ENCODE measurements at places on chromosomes 16 and 17. TPM values are rescaled to one million over a fixed set of nuclear protein-coding genes. Genes with fewer than 3 reads are reported as not detected.

- no peak overlapping the region for H3K27ac ChIP-seq
- no peaks in the 10 kb centered on the region for H3K36me3 ChIP-seq
- DNase-seq: no peak
- no peaks in the 10 kb centered on the region for H3K27me3 ChIP-seq
Measured at GRCh38 chr17:21242026-21242697, 11.0 kb downstream of the NATD1 start.

- H3K36me3 ChIP-seq: no peaks in the 10 kb centered on the region
- DNase-seq: no peak
- H3K4me1 ChIP-seq: peaks cover 47% of the 10 kb centered on the region
- no peaks in the 10 kb centered on the region for H3K27me3 ChIP-seq
- H3K27ac ChIP-seq: peak overlapping the region; percentile 92
Measured at GRCh38 chr17:903691-904481, 75.7 kb downstream of the NXN start.

DNA sequence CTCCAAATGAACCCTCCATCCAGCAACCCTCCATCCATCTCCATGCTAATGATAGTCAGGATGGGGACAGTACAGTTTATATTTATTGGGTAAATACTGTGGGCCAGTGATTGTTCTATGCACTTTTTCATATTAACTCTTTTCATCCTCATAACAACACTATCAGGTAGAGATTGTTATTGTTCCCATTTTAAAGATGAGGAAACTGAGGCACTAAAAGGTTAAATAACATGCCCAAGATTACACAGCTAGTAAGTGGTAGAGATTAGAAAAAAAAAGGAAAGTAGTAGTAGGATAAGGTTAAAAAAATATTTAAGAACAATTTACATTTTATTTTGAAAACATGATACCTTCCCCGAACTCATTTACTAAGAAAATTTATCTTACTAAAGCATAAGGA, 21.9 kb upstream of the SUPT4H1 start:
- H3K4me1 ChIP-seq: peaks cover 36% of the 10 kb centered on the region
- H3K27me3 ChIP-seq: no peaks in the 10 kb centered on the region
- DNase-seq: no peak
- H3K36me3 ChIP-seq: peaks cover 10% of the 10 kb centered on the region
- H3K4me3 ChIP-seq: no peak overlapping the region

- DNase-seq: no peak
- no peak overlapping the region for H3K4me3 ChIP-seq
- H3K4me1 ChIP-seq: peaks cover 16% of the 10 kb centered on the region
- no peak overlapping the region for H3K27ac ChIP-seq
- no peaks in the 10 kb centered on the region for H3K36me3 ChIP-seq
Measured at GRCh38 chr16:55391760-55392375, 67.9 kb downstream of the IRX6 start.

DNA sequence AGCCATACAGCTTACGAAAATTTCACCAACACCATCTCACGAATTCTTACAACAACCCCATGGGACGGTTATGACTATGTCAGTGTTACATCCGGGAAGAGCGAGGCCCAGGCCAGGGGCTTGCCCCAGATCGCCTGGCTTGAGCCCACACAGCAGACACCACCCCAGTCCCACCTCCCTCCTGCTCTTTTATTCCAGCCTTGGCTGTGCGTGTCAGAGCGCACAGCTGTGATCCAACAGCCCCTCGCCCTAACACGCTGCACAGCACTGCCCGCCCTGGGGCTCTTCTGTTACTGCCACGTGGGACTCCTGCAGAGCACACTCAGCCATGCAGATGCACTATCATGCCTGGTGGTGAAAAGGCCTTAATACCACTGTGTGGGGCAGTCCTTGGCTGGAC, 127.9 kb downstream of the ENGASE start:
- DNase-seq: no peak
- no peak overlapping the region for H3K27ac ChIP-seq

DNA sequence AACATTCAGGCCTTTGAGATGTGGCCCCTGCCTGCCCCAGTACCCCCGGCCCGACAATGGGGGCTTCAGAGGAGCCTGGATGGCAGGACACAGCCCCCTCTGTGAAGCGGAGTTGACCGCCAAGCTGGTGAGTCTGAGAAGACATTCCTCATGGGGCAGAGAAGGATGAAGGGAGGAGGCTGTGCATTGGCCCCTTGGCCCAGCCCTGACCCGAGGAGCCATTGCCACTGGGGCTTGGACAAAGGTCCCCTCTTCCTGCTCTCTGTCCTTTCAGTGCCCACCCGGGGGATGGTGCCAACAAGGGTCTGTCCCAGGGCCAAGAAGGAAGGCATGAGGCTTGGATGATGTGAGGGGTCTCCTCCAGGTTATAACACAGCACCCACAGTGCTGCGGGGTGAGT, 30.9 kb upstream of the PHB1 start:
- peaks cover 12% of the 10 kb centered on the region for H3K4me1 ChIP-seq
- H3K27me3 ChIP-seq: peaks cover 35% of the 10 kb centered on the region
- H3K36me3 ChIP-seq: no peaks in the 10 kb centered on the region
- no peak overlapping the region for H3K4me3 ChIP-seq
- DNase-seq: no peak
- H3K27ac ChIP-seq: no peak overlapping the region

DNA sequence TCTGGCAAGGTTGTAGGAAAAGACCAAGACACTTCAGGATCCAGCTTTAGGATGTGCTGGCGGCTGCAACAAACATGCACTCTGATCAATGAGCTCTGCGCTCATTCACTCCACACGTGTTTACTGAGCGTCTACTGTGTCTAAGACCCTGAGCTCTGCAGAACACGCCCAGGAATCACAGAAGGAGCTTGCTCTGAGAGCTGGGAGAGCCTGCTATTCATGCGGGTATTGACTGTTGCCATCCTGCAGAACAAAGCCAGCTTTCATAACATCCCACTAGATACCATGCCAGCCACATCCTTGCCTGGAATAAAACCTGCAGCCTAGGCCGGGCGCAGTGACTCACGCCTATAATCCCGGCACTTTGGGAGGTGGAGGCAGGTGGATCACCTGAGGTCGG, 44.1 kb downstream of the NXN start:
- H3K27me3 ChIP-seq: no peaks in the 10 kb centered on the region
- peaks cover 6% of the 10 kb centered on the region for H3K36me3 ChIP-seq
- no peak overlapping the region for H3K4me3 ChIP-seq
- no peak for DNase-seq
- H3K27ac ChIP-seq: no peak overlapping the region

DNA sequence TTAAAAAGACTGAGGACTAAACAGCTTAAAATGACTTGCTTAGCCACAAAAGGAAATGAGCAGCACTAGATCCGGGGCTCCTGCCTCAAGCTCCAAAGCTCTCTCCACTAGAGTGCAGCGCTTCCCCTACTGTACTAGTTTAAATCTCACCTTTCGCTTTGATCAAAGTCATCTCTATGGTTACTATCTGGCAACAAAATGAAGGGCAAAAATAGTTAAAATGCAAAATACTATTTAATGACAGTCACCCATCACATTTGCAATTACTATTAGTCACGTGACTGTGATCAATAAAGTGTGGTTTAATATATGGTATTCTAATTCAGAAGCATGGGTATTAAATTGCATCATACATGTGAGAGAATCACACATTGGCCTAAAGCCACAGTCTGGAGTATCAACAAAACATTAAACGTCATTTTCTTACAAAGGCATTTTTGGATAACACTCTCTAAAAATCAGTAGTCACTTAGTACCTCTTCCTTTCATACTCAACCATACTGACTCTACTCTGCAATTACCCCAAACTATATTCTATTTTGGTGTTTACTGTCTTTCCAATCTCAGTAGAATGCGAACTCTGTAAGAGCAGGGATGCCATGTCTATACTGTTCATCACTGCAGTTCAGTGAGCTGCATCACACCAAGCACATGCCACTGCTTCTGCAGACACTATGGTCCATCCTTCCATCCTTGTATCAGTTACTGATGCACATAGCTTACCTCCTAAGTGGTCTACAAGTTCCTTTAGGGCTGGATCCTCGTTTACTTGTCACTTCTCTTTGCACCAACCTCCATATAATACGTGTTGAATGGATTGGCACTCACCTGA, 6.2 kb downstream of the PSMD12 start:
- peaks cover 19% of the 10 kb centered on the region for H3K4me1 ChIP-seq
- peak overlapping the region; percentile 3 for H3K27ac ChIP-seq
- DNase-seq: no peak
- no peaks in the 10 kb centered on the region for H3K27me3 ChIP-seq

DNA sequence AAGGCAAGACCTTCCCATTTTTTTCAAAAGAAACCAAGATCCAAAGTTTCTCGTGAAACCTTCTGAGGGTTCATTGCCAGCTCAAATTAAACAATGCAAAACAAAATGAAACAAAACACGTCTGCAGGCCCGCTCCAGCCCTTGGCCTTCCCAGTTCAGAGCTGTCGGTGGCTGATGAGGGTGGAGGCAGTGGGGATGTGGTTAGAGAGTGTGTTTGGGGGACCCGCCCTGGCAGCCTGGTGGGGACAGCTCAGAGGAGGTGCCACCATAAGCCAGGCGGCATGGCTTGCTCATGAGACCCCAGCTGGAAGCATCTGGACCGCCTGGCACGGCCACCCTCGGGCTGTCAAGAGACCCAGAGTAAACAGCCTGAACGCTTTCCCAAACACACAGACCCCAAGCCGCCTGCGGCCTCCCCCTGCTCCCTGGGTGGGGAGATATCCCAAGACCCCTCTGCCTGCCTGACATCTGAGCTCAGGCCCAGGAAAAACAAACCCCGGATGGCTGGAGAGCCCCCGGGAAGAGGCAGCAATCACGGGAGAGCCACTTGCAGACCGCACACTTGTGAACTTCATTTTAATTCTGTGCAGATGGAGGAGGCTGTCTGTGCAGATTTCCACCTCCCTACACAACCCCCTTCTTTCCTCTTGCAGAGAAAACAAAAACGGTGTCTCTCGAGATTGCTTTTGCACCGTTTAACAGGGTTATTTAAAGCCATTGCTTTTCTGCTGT, 35.4 kb upstream of the LITAF start:
- H3K36me3 ChIP-seq: no peaks in the 10 kb centered on the region
- H3K4me1 ChIP-seq: peaks cover 9% of the 10 kb centered on the region
- no peaks in the 10 kb centered on the region for H3K27me3 ChIP-seq
- H3K27ac ChIP-seq: peak overlapping the region; percentile 6

GRCh38 chr16:27973678-27974077, 89.8 kb downstream of the GSG1L start:
- no peak overlapping the region for H3K4me3 ChIP-seq
- no peak for DNase-seq
- peaks cover 27% of the 10 kb centered on the region for H3K27me3 ChIP-seq
- no peaks in the 10 kb centered on the region for H3K36me3 ChIP-seq
- H3K27ac ChIP-seq: no peak overlapping the region

DNA sequence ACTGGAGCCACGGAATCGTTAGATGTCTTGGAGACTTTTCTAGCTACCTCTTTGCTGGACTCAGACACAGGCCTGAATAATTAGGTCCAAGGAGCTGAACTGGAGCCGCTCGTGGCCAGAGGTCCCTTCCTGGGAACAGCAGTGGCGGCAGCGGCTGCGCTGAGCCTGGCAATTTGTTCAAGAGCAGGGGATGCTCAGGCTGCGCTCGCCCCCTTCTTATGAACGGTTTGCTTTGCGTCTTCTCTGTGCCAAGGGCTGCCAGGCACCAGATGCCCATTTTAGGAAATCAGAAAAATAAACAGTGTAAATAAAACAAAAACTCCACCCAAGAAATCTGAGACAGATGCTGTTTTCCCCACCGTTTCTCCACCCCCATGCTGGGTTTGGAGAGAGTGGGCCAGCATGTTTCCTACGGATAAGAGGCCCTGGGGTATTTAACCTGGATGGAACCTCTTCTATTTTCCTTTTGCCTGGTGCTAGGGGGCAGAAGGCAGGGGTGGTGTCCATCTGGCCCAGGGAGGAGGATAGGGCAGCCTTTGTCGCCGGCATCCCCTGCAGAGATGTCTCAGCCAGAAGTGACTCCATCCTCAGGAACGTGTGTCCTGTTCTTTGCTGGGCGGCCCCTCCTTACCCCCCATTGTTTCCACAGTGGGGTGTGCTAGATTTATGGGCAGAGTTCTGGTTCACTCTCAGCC, 163.4 kb downstream of the SEC14L1 start:
- peaks cover 2% of the 10 kb centered on the region for H3K36me3 ChIP-seq
- no peaks in the 10 kb centered on the region for H3K27me3 ChIP-seq
- peaks cover 25% of the 10 kb centered on the region for H3K4me1 ChIP-seq
- no peak for DNase-seq

DNA sequence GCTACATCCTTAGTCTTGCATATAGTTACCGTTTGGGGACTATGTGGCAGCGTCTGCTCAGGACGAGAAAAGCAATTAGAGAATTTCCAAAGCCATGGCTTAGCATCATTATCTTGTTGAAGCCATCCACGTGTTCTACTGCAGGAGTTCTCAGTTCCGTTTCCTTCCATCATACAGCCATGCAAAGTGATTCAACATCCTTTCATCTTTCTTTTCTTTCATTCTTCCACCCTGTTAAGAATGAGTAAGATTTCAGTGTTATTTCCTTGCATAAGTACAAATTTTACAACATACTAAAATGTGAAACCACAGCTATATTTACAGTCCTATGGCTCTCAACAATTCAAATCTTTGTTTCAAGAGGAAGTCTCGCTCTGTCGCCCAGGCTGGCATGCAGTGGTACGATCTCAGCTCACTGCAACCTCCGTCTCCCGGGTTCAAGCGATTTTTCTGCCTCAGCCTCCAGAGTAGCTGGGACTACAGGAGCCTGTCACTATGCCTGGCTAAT, 3.8 kb downstream of the MARF1 start:
- H3K4me1 ChIP-seq: peaks cover 22% of the 10 kb centered on the region
- DNase-seq: no peak
- no peak overlapping the region for H3K27ac ChIP-seq
- no peak overlapping the region for H3K4me3 ChIP-seq

DNA sequence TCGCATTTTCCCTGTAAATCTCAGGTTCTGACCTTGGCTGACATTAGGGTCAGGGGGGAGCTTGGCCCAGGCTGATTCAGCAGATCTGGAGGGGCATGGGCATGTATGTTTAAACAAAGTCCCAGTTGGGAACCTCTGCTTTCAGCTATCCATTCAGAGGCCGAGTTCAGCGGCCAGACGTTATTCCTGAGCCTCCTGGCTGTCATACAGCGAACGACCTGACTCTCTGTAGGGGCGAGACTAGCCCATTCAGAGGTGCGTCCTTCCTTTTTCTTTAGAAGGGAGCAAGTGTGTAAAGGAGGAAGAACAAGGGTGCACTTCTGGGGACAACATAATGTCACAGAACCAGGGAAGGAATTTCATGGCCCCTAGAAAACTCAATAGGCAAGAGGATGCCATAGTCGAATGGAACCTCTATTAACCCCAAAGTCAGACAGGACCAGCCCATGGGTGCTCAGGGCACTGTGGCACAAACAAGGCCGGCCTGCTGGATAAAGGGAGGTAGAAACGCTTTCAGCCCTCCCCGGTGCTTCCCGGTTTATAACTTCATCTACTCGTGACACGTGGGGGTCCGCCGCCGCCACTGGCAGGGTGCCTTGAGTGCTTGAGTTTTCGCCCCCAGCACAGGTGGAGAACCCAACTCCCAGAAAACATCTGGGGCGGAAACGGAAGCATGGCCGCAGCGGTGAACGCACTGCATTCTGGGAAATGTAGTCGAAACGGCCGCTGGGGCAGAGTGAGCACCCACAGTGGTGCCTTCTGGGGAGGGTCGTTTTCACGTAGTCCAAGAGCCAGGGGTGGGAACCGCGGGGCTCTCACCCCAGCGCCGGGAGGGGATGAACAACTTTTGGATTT, 33.2 kb upstream of the PLCG2 start:
- peak; percentile 67 for DNase-seq
- H3K4me3 ChIP-seq: peak overlapping the region; percentile 77
- peaks cover 7% of the 10 kb centered on the region for H3K4me1 ChIP-seq

GRCh38 chr17:19726631-19727376, 10.4 kb upstream of the SLC47A2 start:
- no peak overlapping the region for H3K27ac ChIP-seq
- no peak overlapping the region for H3K4me3 ChIP-seq
- H3K27me3 ChIP-seq: peaks cover 2% of the 10 kb centered on the region
- DNase-seq: no peak
- H3K4me1 ChIP-seq: peaks cover 4% of the 10 kb centered on the region

The TTYH2 gene
- total RNA-seq: 16.8 TPM

The SPNS3 gene
- not detected for total RNA-seq

The RNF227 gene
- 3.0 TPM for total RNA-seq

The GDPD1 gene
- 7.6 TPM for total RNA-seq

The ZDHHC7 gene
- 45.7 TPM for total RNA-seq

All from mesothelial cell of epicardium (in vitro differentiated cells).